Breast epithelium (tissue), 4 donors: ENCODE measurements at places on chromosomes 3 and 15. TPM values are rescaled to one million over a fixed set of nuclear protein-coding genes. Genes with fewer than 3 reads are reported as not detected.

RHCG gene
- total RNA-seq = 1.5 TPM

- DNase-seq = no peak
These were observed 42.6 kb upstream of the POLG start for GRCh38 chr15:89377024-89377841.

- DNase-seq = no peak
These were observed 473.6 kb downstream of the SI start for GRCh38 chr3:164604687-164605086.

GRCh38 chr3:132378846-132379245 lies 38.5 kb upstream of the DNAJC13 start:
- DNase-seq = no peak

DNA sequence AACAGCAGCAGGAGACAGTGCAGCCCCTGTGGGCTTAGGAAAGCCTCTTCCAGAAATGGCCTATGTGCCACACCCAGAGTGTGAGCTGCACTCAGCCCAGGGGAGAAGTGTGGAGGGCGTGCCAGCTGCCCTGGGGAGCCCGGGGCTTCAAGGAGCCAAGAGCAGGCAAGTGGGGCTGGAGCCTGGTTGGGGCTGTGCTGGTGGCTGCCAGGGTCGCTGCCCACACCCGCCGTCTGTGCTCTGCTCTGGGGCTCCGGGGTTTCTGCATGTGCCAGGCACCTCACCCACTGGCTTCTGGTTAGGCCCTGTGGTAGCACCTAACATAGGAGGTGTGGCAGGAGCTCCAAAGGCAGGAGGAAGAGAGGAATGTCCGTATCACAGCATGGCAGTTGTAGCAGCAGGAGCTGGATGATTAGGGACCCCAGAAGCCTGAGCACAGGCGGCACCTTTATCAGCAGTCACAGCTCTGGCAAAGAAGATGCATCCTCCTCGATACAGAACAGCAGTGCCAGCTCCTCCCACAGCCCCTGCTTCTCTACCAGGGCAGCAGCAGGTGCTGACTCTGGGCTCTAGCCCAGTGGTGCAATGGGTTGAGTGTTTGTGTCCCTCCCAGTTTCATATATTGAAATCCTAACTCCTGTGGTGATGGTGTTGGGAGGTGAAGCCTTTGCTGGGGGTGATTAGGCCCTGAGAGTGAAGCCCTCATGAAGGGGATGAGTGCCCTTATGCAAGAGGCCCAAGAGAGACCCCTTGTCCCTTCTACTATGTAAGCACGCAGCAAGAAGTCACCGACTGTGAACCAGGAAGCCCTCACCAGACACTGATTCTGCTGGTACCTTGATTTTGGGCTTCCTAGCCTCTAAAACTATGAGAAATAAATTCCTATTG lies 70.0 kb upstream of the KLF13 start:
- no peak for DNase-seq

- DNase-seq = no peak
These were observed 130.3 kb downstream of the DLG1 start for GRCh38 chr3:197168063-197168462.

DNA sequence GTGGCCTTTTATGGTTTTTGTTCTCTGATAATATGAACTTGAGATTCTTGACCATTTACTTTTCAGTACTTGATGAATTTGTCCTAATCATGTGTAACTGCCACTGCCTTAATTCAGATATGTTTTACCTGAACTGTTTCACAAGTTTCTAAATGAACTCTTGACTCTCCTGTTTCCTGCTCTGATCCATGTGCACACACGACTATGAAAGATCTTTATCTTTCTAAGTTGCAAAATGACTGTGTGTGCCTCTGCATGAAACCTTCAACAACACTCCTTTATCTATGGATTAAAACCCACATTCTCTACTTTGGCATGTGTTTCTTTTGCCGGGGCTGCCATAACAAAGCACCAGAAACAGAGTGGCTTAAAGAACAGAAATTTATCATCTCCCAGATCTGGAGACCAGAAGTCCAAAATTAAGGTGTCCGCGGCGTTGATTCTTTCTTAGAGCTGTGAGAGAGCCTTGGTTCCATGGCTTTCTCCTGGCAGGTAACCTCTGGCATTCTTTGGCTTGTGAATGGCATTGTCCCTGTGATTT lies 275.0 kb downstream of the ADAMTSL3 start:
- DNase-seq = no peak
